ENCODE measurements at places on chromosomes 6 and 20.

DNA sequence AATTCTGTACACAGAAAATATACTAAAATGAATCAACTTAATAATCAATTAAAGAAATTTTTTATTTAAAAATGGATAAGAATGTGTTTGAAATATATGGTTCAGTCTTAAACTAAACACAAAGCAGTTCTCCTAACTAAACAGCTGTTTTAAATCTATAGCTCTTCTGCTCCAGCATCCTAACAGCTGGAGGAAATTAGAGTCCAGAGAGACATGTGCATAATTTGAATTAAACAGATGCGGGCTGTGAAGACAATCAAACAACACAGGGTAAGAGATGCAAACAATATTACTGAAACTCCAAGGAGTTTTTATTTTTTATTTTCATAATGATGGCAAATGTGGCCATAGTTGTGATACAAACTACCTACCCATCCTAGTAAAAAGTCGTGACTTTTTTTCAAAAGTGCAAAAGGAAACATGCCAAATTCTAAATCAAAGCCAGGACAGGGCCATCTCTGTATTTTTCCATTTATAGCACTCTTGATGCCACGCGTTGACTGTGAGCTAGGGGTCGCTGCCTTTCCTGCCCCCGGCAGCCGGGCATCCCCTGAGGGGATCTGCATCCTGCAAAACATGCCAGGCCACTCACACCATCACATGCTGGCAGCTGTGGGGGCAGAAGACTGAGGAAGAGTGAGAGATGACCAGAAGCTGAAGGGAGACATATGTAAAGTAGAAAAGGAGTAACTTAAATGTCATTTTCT, 310.6 kb downstream of the PRKN start:
- peak; percentile 42 for DNase-seq

- peak; percentile 69 for DNase-seq
Observed at GRCh38 chr6:33812669-33813068, 8.9 kb upstream of the MLN start.

DNA sequence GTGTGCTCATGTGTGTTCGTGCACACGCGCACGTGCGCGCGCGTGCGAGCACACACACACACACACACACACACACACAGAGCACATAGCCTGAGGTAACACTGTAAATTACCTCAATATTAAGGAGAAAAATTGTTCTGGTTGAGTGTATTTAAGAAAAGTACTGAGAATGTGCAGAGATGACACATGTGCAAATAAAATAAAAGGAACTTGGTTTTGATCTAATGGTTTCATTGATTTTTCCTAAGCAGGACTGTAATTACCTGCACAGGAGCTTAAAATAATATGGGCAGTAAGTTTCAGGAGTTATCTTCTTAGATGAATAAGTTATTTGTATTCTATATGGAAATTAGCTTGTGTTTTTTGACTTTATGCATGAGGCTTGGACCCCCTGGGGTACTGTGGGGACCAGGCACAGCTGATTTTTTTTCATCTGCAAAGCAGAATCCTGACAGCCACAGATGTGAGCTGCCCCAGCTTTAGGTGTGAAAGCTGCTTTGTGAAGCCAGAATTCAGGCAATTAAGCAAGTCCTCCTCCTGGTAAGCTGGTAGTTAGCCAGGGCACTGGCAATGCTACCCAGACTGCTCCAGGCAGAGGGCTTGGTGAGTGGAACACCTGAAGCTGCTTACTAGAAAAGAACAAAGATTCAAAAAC, 1040.6 kb upstream of the CITED2 start:
- no peak for DNase-seq

DNA sequence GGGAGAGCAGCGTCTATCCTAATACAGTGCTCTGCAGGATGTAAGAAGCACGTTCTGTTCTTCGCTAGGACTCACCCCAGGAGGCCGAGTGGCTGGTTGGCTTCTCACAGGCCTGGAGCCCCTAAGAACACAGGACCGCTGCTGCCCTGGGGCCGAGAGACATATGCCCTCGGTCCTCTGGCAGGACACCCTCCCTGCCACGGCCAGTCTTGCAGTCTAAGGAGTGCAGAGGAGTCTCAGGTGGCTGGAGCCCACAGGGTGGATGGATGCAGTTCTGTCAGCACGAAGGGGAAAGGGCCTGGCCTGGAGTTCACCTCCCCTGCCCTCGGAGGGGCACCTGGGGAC, 96.5 kb downstream of the SMOC2 start:
- no peak for DNase-seq

DNA sequence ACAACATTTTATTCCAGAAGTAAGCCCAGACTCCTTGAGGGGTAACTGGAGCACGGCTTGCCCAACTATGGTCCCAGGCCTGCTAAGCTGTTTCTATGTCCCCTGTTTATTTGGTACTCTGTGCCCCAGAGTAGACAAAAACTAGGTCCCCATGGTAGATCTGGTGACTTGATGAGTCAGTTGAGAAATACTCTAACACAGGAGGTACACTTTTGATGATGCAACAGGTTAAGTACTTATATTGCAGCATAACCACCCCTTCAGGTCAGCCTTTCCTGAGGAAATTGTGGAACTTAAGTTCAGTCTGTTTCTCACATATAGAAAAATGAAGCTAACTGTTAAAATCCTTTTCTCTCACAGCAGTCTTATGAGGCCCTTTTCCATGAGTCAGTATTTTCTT, 19.6 kb downstream of the TTPAL start:
- DNase-seq = no peak

DNA sequence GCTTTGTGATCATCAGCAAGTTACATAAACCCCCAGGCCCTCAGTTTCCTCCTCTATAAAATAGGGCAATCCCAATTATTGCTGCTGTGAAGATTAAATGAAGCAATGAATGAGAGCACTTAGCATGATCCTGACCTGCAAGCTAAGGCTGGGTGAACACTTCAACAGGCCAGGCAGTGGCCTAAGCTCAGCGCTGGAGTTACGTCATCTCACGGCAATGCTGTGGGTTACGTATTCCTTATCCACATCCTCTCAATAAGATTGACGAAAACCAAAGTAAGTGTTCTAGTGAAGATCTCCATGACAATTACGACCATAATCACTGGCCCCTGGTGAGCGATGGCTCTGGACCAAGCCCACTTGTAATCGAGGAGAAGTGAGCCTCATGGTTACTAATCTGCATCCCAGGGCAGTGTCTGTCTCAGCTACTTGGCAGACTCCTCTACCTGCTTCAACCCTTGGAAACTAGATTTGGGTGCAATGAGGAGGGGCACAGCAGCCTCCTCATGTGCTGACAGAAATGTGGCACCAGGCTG, 274.1 kb upstream of the ARID1B start:
- DNase-seq = no peak

DNA sequence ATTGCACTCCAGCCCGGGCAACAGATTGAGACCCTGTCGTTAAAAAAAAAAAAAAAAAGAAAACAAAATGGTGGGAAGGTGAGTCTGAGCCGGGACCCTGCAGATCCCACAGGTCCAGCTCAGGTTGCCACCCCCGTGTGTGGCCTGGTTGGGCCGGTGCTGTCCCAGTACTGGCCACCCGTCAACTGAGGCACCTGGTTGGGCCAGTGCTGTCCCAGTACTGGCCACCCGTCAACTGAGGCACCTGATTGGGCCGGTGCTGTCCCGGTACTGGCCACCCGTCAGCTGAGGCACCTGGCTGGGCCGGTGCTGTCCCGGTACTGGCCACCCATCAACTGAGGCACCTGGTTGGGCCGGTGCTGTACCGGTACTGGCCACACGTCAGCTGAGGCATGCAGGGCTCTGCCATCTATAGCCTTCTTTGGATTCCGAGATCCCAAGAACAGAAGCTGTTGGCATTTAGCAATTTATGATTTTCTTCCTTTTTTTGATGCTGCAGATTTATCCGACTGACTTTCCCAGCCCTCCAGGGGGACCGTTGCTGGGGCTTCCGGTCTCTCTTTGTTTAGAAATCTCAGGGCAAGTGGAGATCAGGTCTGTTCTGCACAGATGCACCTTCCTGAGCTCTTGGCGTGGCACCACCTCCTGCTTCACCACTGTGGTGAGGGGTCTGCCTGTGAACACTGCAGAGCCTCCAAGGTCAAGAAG, 113.8 kb downstream of the SYCP2 start:
- DNase-seq = no peak

DNA sequence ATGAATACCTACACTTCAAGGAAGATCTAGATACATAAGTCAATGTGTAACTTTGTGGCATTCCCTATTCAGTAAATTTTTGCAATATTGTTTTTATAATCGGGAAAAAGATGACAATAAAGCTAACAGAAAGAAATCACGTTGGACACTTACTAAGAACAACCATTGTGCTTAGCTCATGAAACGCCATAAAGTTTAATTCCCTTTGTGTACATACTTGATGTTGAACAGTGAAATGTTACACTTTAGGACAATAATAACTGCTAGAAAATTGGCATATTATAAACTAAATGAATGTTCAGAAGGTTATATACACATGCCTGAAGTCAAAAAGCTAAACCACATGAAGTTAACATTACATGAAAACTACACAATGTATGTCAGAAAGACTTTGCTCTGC, 153.2 kb downstream of the TASP1 start:
- no peak for DNase-seq

GRCh38 chr20:41225091-41225490, 87.7 kb downstream of the PLCG1 start:
- DNase-seq = no peak

DNA sequence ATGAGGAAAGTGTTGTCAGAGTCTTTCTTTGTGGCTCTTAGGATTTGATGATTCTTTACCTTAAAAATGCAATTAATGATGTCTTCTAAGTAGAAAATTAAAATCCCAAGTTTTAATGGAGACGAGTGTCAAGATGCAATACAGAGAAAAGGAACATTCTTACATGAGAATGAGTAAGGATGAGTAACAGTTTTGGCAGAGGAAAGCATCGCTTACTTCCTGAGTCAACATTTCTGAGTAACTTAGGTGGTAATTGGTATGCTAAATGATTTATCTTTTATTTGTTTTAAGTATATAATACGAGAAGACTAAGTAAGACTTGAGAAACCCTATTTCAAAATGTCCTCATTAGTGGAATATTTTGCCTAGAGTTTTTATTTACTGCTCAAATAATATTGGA, 101.3 kb downstream of the RTN4IP1 start:
- DNase-seq = no peak

GRCh38 chr6:16087386-16087785, 41.5 kb upstream of the MYLIP start:
- no peak for DNase-seq

GRCh38 chr20:4151991-4152695, 136.8 kb upstream of the RNF24 start:
- DNase-seq = no peak

GRCh38 chr6:83711958-83712357, 3.1 kb upstream of the SNAP91 start:
- DNase-seq = no peak

DNA sequence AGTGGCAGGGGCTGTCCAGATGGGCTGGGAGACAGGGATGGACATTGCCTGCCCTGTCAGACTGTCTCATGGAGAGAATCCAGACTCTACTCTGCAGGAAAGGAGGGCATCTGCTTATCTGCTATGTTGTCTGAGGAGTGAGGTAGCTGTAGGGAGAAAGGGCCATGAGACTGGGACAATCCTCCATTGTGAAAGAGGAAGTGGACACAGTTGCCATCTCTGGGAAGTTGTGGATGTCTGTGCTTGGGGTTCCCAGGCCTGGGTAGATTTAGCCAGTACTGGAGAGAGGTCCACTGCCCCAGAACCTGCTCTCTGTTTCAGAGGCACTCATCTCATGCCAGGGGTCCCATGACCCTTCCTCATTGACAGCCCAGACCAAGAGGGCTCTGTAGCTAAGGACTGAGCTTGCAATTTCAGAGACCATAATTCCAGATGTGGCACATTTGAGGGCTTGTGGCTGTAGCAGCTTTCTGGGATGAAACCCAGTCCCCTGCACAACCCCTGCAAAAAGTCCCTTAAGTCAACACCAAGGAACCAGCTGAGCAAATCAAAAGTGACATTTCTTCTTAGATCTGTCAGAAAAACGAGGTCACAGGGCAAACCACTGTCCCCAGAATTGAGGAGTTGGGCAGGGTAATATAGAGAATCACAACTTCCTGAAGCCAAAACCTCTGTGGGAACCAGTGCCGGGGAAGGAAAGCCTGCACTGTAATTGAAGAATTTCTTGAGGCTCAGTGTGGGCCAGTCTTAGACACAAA, 4.1 kb upstream of the SIRPG start:
- DNase-seq = peak; percentile 32

DNA sequence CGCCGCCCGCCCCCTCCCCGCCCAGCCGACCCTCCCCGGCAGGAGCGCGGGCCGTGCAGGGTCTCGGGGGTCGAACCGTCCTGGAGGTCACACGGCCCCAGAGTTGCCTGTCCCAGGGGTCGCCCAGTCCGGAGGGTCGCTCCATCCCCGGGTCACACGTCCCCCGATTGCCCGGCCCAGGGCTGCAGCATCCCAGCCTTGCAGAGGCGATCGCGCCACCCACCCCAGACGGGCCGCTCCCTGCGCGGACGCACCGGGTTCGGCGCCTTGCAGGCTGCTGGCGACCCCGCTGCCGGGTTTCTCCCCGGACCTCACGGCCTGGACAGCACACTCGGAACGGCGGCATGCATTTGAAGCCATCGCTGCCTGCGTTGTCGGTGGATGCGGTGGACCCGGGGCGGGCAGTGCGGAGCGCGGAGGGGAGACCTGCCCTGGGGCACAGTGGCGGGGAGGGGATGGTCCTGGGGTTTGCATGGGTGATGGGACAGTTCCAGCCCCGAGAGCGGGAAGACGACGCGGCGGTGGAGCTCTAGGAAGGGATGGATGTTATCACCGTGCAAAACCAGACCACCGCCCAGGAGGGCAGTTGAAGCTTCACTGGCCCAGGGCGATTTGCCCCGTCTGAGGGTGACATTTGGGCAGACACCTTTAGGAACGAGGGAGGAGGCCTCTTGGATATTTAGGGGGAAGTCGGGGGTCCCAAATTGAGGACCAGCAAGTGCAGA, 22.7 kb upstream of the FRMD1 start:
- no peak for DNase-seq

- no peak for DNase-seq
Observed at GRCh38 chr6:99993533-99994251, at the start of gene MCHR2. TSS of gene MCHR2 (minus strand) at chr6:99994223. CDS start at chr6:99956147, 38,076 bp downstream.

DNA sequence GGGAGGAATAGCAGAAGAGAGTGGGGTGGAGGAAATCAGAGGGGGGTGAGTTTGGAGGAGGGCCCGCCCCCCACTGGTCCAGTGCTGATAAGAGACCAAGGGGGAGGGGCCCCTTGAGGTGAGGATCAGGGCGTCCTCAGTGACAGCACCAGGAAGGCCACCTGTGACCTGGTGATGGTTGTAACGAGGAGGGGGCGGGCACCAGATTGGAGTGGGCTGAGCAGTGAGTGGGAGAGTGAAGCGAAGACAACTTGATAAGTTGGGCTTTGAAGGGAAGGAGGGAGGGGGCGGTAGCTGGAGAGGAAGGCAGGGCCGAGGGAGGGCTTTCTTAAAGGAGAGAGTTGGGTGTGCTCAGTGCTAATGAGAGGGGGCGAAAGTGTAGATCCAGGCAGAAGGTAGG, 30.7 kb downstream of the CDH22 start:
- DNase-seq = no peak

DNA sequence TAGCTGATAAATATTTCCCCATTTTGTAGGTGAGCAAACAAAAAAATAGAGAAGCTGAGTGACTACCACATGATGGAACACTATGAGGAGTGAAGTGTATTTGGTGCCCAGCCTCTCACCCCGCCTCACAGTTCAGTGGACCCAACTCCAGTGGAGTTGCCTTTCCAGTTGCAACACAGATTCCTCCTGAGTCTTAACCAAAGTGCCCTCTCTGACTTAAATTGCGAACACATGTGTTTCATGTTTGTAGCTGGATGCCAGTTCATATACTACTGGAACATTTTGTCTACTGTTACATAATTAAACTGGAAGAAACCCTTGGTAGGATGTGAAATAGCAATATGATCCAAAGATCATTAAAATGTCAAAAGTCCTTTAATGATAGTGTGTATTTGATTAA, 448.9 kb downstream of the COL12A1 start:
- no peak for DNase-seq
